ENCODE measurements at places on chromosomes 7 and 10. TPM values are rescaled to one million over a fixed set of nuclear protein-coding genes. Genes with fewer than 3 reads are reported as not detected.

Gene MBL2
- not detected for total RNA-seq

Gene KAZALD1
- total RNA-seq, result 0.64 TPM

Gene FGFR2
- total RNA-seq, result 5.5 TPM

Gene COL28A1
- 0.24 TPM for total RNA-seq

Gene TFPI2
- total RNA-seq, result 26.7 TPM

Gene TAS2R40
- 0.24 TPM for total RNA-seq

Gene GJC3
- 0.24 TPM for total RNA-seq

Gene SLC26A5
- not detected for total RNA-seq

Gene FFAR4
- not detected for total RNA-seq

Gene SEMA4G
- total RNA-seq, result 0.21 TPM

Gene HOXA4
- 0.24 TPM for total RNA-seq

Gene ELN
- total RNA-seq, result not detected

Gene SFXN2
- total RNA-seq, result 1.9 TPM

Gene BZW2
- total RNA-seq, result 88.9 TPM
